ENCODE measurements at places on chromosomes 2 and 18.

DNA sequence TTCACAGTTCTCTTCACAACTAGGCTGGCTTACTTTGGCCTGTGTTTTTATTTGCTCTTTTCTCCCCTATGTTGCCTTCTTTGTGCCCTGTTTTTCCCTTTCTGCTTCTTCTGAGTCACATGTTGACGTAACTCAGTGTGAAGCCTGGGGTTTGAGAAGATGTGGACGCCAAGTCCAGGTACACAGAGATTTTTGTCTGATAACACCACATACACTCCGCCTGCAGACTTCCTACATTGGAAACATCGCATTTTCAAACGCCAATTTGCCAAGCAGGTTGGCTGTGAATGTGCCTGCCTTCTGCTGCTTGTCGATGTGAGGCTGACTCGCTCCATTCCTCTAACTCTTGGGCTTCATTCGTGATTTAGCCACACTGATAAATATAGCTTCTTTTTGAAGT lies 62.6 kb upstream of the FN1 start:
- no peak for DNase-seq

DNA sequence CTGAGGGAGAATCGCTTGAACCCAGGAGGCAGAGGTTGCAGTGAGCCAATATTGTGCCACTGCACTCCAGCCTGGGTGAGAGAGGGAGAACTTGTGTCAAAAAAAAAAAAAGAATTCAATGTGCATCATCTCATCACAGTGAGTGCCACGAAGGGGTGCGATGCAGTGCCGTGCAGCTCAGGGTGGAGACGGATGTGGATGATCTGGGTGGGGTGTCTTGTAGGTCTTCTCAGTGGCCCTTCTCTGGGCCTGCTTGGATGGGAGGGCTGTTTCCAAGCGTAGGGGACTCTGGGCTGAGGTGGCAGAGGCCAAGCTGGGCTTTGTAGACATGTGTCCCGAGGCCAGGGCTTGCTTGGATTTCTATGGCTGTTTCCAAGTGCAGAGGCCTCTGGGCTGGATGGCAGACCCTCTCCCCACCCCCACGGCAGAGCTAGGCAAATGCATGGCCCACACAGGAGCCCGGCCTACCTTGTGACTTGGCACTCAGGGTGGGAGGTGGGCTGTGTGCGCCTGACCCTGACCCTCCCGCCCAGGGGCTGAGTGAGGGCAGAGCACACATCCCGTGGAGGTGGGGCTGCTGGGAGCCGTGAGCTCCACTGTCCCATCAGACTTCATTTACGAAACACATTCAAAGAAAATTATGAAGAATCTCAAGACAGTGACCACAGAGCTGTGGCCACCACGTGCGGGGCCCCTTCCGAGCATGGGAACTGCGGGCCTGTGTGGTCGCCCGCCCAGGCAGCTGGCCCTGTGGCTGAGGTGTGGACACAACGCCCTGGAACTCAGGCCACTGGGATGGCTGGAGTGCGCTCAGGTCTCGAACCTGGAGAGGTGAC lies 76.4 kb downstream of the ASB1 start:
- DNase-seq = no peak

GRCh38 chr2:241569831-241570281 lies 11.3 kb downstream of the BOK start:
- no peak for DNase-seq

DNA sequence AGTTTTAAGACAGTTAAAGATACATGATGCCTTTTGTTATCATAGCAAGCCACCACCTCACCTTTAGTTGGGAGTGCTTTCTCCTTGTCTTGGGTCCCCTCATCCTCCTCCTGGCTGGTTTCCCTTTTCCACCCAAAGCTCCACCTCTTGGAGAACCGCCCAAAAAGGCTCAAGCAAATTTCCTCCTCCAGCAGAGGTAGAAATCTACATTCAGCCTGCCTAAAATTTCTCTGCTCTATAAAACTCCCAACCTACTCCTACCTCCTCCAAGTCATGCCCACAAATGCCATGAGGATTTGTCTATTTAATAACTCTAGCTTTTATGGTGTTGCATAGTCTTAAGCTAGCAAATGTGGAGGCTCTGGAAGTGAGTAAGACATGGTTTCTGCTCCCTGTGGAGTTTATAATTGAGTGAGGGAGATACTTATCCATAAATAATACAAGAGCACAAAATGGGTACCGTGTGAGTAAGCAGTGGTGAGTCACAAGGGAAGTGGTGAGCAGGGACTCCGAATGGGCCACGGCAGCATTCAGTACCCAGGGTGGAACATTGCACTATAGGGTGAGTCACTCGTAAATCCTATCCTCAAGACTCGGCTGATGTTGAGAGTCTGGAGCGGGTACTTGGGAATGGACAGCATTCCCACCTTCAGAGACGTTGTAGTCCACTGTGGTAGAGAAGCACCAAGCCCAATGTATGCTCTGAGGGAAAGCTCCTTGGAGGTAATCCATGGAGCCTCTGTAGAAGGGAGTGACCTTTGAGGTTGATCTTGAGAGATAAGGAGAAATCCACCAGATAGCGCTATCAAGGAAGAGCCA lies 146.3 kb downstream of the RTN4 start:
- DNase-seq = peak; percentile 100

GRCh38 chr2:59528525-59528924 lies 1024.9 kb downstream of the BCL11A start:
- no peak for DNase-seq

GRCh38 chr18:6311456-6312215 lies 103.1 kb downstream of the L3MBTL4 start:
- no peak for DNase-seq

- no peak for DNase-seq
Observed at GRCh38 chr2:159091976-159092375, 123.5 kb downstream of the TANC1 start.

GRCh38 chr2:47056868-47057686 lies 98.0 kb downstream of the STPG4 start:
- no peak for DNase-seq

- no peak for DNase-seq
Observed at GRCh38 chr2:233234264-233234663, 17.2 kb upstream of the ATG16L1 start.

DNA sequence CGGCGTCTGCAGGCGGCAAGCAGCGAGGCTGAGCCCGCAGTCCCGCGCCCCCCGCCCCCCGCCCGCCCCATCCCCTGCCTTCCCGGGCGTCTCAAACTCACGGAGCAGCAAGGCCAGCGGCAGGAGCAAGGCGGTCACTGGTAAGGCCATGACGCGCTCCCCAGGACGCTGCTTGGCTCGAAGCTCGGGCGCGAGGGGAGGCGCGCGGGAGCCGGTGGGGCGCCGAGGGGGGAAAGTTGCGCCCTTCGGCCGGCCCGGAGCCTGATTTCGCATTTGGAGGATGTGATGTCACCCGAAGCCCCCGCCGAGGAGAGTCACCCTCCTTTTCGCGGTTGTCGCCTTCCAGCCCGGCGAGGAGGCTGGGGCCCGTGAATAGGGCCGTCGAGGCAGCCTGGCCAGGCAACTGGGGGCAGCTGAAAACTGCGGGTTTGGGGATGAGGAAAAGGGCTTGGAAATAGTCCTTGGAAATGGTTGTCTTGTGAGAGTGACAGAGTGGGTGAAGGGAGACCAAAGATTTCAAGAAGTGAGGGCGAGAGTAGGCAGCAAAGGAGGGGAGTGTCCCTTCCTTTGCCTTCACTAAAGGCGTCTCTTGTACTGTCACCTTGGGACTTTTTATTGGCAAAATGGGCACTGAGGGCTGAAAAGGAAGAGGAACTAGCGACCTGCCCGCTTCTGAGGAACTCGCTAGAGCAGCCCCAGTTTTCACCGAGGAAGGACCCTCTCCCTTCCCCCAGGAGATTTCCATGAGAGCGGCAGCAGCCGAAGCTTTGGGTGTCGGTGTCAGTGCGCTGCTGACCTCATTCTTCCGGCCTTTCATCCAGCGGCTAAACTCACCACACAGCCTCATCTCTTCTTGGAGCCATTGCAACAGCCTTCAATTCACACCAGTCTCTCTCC lies at the start of gene CD8A:
Gene CD8A, minus strand, starts transcription at position 238 of the 897 bp plus-strand sequence. Its CDS starts 88 bp downstream, at position 150.
- DNase-seq = no peak

DNA sequence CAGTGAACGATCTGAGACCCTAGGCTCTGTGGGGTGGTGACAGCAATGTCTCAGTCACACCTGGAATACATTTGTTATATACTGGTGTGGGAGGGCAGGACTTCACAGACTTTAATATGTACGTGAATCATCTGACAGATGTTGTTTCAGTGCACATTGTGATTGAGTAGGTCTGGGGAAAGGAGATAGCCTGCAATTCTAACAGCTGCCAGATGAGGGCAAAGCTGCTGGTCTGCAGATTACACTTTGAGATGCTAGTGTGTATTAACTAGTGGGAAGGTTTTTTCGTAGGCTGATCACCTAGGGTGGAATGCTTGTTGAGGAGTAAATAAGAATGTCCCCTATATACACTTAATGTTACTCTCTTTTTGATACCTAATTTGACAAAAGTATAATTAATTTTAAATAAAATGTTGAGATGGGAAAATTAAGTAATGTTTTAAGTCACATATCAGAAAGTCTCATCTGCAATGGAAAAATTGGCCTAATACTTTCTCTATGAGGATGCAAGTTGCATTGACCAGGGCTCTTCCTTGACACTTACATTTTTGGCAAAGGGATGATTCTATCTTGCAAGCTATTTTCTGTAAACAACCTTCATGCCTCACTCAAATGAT lies 496.9 kb upstream of the HNMT start:
- peak; percentile 27 for DNase-seq

- no peak for DNase-seq
Observed at GRCh38 chr18:5516841-5517240, 27.0 kb downstream of the EPB41L3 start.

GRCh38 chr2:26666671-26667070 lies 25.5 kb upstream of the CIB4 start:
- DNase-seq = no peak

DNA sequence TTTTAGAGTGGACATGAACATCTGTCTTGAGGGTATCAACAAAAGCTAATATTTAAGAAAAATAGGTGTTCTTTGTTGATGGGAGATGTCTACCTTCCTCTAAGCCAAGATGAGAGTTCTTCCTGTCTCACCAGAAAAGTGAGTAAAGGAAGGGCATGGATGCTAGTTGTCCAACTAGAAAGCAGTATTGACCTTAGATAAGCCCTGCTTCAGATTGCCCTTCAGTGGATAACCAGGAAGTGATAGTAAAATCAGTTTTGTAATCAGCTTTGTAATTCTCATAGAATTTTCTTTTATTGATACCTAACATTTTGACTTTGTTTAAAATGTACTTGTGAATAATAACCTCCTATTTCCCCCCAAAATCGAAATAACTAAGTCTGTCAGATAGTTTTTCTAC lies 134.7 kb downstream of the ZNF407 start:
- DNase-seq = no peak

DNA sequence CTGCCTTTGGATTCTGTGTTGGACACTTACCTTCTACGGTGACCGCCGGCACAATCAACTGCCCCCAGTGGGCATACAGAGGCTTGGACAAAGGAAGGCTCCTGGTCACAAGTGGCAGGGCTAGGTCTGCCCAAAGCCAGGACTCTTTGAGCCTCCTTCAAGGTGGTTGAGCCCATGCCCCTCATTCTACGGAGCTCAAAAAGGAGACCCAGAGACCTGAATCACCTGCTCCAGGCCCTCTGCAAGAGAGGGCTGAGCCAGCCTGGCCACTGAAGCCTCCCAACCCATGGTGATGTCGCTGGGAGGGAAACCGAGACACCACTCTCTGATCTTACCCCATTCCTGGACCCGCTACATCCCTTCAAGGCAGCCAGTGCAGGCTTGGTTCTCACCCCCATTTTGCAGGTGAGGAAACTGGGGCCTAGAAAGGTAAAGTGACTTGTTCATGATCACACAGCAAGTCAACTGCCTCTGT lies 87.9 kb downstream of the INHBB start:
- no peak for DNase-seq

- DNase-seq = no peak
Observed at GRCh38 chr18:78242254-78242643, 737.4 kb upstream of the SALL3 start.

GRCh38 chr2:196980473-196980872 lies 54.0 kb upstream of the PGAP1 start:
- no peak for DNase-seq

GRCh38 chr2:36541891-36542595 lies 55.9 kb downstream of the FEZ2 start:
- no peak for DNase-seq

DNA sequence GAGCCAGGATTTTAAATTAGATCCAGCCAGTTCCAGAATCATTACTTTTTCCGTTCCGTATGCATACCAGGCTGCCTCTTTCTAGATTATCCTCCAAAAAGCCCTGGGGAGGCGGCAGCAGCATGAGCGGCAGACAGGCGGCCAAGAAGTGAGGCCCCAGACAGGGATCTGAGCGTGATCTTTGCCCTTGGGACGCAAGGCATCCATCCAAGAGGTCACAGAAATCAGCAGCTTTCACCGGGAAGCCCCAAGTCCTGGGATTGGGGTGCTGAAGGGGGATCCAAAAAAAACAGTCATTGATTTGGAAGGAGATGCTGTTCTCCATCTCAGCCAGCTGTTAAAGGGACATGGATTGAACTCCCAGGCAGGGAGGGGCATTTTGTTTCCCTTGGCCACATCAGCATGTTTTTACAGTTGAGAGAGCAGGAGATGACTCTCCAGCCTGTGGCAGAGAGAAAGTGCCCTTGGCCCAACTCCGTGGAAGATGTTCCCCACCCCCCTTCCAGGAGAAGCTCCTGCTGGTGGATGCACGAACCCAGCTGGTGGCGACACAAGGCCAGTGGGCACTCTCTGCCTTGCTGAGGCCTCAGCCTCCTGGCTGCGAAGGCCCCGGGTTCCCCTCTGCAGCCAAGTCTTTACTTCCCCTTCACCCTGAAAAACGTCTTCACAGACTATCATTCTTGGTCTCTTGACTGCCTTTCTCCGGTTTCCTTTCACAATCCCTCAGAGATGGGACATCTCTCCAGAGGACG lies 265.6 kb downstream of the ANAPC1 start:
- peak; percentile 31 for DNase-seq

- DNase-seq = no peak
Observed at GRCh38 chr2:157820193-157820592, 55.9 kb downstream of the ACVR1 start.

GRCh38 chr2:85286918-85287317 lies 40.9 kb downstream of the TGOLN2 start:
- no peak for DNase-seq

All from fibroblast of skin of right quadriceps (primary cell).